ENCODE measurements at places on chromosomes 11 and 22.

DNA sequence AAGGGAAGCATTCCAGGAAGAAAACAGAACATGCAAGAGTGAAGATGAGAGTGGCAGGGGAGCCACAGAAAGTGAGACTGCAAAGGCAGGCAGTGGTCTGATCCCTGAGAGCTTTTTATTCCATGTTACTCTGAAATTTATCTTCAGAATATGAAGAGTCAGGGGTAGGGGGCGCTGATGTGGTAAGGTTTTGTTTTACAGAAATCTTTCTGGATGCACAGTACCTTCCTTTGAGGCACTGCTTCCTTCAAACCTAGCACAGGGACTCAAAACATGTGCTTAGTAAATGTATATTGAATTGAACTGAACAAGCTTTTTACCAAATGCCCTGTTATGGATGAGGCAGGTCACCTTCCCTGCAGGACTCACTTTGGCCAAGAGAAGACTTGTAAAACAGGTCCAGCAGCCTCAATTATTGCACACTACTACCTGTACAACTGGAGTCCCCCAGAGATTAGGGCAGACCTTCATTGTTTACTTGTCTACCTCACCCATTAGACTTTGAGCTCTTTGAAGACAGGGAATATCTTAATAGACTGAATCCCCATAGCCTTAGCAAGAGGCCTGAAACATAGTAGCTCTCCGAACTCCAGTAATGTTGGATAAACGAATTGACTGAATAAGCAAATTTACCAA, 2.2 kb downstream of the PAK1 start:
- peak; percentile 39 for DNase-seq

GRCh38 chr11:90309693-90310092, 86.8 kb upstream of the CHORDC1 start:
- no peak for DNase-seq

- DNase-seq: no peak
These were observed 1780.5 kb downstream of the LRRC4C start for GRCh38 chr11:39678996-39679395.

DNA sequence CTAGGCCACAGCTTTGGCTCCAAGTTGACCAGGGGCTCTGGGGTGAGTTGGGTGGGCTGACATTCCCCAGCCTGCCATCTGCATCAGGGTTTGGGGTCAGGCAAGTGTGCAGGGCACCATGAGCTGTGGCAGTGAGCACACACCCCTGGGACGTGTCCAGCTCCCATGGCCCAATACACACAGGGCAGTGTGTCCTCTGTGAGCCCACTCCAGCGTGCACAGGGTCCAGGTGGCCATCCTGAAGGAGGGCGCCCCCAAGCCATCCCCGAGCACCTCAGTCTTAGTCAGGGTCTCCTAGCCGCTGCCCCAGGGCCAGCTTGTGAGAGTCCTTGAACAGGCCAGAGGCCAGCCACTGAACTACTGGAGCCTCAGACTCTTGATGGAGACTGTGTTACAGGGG, 1.2 kb upstream of the FGF3 start:
- DNase-seq: no peak

DNA sequence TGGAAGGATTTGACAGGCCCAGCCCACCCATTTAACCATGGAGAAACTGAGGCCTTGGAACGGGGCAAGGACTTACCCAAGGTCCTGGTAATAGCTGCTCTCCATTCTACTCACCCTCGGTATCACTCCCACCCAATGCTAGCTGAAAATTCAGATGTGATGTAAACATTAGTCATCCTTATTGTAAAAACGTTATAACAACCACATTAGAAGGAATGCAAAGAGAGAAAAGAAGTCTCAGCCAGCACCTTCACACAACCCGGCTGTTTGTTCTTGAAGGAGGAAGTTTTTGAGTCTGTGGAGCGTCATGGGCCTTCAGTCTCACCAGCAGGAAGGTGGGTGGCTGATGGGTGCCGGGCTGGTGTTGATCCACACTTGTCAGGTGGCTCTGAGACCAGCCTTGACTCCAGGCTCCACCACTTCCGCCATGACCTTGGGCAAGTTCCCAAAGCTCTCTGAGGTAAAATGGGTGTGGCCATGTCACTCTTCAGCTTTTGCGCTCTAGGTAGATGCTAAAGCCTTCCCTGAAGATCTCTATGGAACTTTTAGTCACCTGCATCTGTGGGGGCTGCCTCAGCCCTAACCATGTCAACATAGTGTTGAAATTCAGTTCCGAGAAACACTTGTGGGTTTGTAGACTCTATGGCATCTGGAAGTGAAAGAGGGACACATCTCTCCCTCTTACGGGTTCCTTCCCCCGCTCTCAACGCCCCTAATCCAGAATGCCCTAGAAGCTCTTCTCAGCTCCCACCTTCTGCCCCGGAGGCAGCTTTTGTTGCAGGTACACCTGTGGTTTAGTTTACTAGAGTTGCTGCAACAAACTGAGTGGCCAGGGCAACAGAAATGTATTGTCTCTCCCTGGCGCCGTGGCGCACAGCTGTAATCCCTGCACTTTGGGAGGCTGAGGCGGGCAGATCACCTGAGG, 14.8 kb downstream of the CD6 start:
- DNase-seq: no peak

DNA sequence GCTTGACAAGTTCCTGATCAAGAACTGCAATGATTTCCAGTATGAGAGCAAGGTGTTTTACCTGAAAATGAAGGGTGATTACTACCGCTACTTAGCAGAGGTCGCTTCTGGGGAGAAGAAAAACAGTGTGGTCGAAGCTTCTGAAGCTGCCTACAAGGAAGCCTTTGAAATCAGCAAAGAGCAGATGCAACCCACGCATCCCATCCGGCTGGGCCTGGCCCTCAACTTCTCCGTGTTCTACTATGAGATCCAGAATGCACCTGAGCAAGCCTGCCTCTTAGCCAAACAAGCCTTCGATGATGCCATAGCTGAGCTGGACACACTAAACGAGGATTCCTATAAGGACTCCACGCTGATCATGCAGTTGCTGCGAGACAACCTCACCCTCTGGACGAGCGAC, 12.0 kb downstream of the YWHAH start:
- no peak for DNase-seq

DNA sequence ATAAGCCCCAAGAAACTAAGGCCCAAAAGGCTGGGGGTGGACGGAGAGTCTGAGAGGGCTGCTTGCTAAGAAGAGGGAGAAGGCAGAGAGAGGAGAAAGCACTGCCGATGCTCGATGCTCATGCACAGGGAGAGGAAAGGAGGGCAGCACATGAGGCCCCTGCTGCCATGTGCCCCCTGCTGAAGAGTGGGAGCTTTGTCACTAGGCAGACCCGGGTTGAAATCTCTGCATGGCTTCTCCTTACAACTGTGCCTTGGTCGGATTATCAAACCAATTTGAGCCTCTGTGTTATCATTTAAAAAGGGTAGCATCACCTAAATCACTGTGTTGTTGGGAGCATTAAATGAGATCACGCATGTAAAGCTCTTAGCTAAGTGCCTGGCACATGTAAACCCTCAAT, 330.5 kb downstream of the NXPE2 start:
- DNase-seq: no peak

DNA sequence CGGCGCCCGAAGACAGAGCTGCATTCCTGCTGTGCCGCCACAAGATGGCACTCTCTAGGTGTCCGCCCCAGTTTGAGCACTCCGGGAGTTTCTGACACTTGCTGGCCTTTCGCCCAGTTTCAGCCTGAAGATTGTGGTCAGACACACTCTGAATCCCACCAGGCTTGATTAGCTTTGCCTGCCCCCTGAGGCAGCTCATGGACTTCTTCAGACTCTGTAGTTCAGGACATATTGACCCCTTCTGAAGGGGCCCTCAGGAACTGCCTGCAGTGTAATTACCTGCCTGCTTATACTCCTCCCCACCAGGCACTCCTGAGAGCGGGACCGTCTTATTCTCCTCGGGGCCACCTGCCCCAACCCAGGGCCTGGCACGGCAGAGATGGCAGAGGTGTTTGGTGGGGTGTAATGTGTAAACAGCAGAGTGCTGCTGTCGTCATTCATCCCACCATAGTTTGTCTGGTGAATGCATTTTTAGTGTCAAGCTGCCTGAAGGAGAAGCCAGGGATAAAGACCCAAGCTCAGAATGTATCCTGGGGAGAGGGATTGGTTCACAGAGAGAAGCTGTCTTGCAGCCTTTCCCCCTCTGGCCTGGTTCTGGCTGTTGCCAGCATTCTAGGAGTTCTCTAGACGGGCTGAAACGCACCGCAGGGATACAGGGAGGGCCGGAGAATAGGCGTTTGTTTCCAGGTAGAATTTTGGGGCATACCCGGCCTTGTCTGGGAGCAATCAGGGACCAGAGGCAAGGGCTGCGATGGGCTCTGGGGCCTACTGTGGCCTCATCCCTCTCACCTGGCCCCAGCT, 46.4 kb downstream of the EIF3F start:
- DNase-seq: peak; percentile 85

- DNase-seq: peak; percentile 84
These were observed 26.3 kb downstream of the SLC1A2 start for GRCh38 chr11:35393098-35393497.

DNA sequence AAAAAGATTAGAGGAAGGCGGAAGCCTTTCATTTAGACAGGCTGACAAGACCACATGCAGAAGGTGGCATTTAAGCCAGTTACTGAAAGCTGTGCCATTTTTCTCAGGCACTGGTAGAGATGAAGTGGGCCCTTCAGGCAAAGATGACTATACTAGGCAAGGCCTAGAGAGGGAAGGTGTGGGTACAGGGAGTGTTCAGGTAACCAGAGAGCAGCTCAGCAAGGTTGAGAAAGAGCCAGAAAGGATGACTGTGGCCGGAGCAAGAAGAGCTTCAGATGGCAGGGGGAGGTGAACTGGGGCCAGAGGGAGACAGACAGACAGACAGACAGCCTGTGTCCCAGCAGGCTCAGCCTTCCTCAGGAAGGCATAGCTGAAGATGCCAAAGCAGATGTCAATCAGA, 88.1 kb upstream of the NARS2 start:
- DNase-seq: no peak

DNA sequence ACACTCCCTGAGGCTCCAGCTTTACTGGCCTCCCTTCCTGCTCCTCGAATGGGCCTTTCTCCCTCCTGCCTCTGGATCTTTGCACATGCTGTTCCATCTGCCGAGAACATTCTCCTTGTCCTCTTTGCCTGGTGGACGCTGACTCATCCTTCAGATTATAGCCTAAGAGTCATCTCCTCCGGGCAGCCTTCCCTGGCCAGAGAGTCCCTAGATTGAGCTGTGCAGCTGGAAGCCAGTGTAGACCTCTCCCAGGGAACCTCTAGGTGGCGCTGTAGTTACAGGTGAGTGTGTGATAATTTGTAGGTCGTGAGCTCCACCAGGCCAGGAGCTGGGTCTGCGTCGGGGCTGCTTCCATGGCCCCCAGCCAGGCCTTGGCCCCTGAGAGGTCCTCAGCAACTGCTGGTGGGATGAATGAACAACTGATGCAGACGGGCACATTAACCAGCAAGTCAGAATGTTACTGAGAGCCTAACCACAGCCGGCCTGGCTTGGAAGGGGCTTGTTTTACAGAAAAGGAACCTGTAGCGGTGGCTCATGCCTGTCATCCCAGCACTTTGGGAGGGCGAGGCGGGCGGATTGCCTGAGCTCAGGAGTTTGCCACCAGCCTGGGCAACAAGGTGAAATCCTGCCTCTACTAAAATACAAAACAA, 8.7 kb downstream of the PNPLA5 start:
- DNase-seq: no peak

- no peak for DNase-seq
These were observed 37.9 kb downstream of the CELF1 start for GRCh38 chr11:47514825-47515647.

All from brain (organoid and tissue), 16 donors.